Activated CD8-positive, alpha-beta memory T cell treated with anti-CD3 and anti-CD28 coated beads, Interleukin-2, amount 50 U/mL, for 4 hours (primary cell): ENCODE measurements at places on chromosomes 1 and 21.

GRCh38 chr1:182359645-182360044 lies 31.9 kb downstream of the GLUL start:
- DNase-seq = no peak

GRCh38 chr1:164765992-164766720 lies 207.2 kb downstream of the PBX1 start:
- DNase-seq = no peak

- no peak for DNase-seq
These were observed 3.4 kb downstream of the TAL1 start for GRCh38 chr1:47228644-47229030.

DNA sequence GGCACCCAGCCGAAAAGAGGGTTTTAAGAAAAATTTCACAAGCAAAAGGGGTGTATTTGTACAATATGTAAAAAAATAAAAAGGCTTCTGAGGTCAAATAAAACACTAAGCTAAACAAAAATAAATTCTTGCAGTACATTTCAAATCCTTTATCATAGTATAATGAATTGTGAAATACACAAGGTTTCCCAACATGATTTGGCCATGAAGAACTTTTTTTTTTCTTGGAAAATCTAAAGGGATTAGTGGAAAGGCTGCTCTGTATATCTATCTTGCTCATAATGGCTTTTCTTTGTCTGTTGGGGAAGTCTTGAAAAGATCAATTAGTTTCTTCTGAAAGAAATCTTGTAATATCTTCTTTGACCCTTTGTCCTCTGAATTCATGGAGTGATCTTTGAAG lies 593.4 kb downstream of the PLPP3 start:
- DNase-seq = no peak

GRCh38 chr21:26982767-26983166 lies 15.9 kb upstream of the ADAMTS5 start:
- DNase-seq = no peak

- no peak for DNase-seq
These were observed 37.6 kb upstream of the CLSTN1 start for GRCh38 chr1:9861360-9861759.

- no peak for DNase-seq
These were observed 695 bp upstream of the ALG14 start for GRCh38 chr1:95073446-95073845.

GRCh38 chr21:45138199-45139002 lies 64.0 kb downstream of the ADARB1 start:
- DNase-seq = peak; percentile 74

- DNase-seq = no peak
These were observed 71.4 kb upstream of the KCNJ6 start for GRCh38 chr21:37987668-37988067.

- no peak for DNase-seq
These were observed 43.1 kb upstream of the FOXO6 start for GRCh38 chr1:41318135-41318534.

DNA sequence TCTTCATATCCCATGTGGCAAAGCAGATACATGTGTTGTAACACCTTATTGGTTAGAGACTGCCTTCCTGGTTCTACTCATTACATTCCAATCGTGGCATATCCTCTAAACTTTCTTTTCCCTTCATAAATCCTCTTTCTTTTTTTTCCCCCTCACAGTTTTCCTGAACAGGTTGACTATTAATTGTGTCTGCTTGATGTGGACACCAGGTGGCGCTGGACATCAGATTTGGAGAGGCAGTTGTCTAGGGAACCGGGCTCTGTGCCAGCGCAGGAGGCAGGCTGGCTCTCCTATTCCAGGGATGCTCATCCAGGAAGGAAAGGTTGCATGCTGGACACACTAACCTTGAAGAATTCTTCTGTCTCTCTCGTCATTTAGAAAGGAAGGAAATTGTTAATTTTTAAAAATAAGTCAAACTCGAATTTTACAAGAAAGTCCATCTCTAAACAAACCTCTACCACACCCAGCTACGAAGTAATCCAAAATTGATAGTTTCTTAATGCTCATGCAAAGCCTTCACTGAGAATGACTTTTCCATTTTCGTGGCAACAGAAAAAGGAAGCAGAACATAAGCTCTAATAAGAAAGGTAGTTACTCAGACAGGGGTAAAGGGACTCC lies 59.4 kb upstream of the ASB17 start:
- DNase-seq = peak; percentile 72

- no peak for DNase-seq
These were observed 9.8 kb upstream of the IFNAR2 start for GRCh38 chr21:33219954-33220353.

GRCh38 chr1:230312676-230313075 lies 113.5 kb downstream of the PGBD5 start:
- no peak for DNase-seq

- DNase-seq = no peak
These were observed 59.6 kb upstream of the HOOK1 start for GRCh38 chr1:59755069-59755685.

DNA sequence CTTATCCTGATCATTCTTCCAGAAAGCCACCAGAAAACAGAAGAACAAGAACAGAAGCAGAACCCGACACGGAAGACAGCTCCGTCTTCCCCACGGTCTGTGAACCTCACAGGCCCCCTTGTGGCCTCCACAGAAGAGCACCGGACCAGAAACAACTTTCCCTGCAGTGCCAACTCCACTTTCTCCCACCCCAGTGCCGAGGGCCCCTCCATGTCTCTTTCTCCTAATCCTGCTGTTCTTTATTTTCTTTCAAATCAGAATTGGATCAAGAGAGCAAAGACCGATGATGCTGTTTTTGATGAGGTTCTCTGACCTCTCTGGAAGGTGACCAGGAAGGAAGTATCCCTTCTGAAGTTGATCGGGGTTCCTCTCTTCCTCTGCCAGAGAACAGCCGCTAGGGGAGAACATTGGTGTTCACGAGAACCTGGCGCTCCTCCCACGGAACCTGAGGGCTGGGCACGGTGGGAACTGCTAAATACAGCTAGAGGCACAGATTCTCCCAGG lies 58.9 kb upstream of the CTTNBP2NL start:
- no peak for DNase-seq

GRCh38 chr1:242043165-242043564 lies 44.3 kb upstream of the MAP1LC3C start:
- DNase-seq = no peak

- DNase-seq = no peak
These were observed 124.4 kb upstream of the NFIA start for GRCh38 chr1:60958001-60958400.

DNA sequence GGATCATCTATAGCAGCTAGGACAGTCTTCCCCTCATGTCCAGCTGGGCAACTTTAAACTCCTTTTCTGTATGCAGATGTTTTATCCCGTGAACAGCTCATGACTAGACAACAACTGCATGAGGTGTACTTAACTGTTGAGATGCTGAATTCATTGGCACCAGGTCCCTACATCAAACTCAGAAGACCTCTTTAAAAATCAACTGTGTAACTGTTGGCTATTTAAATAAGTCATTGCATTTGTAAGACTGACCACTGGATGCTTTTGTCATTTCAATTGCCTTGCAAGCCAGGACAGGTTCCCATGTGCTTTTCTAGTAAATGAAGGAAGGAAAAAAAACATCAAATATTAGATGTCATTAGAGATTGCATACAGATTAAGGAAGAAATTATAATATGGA lies 28.3 kb upstream of the GORAB start:
- DNase-seq = no peak

DNA sequence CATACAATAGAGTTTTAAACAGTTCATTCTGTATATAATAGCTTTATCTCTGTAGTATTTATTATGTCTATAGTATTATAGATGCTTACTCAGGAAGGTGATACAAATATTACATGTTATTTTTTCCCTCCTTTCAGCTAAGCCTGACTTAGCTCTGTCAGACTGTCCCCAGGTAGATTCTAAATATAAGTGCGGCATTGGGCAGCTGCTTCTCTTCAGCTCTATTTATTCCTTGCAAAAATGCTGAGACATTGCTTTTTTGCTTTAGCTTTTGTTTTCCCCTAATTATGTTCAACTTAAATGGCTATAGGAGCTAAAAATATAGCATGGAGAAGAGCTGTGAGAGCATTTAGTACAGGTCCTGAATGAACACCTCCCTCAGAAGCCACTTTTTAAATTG lies 203.2 kb upstream of the BEND5 start:
- DNase-seq = no peak

DNA sequence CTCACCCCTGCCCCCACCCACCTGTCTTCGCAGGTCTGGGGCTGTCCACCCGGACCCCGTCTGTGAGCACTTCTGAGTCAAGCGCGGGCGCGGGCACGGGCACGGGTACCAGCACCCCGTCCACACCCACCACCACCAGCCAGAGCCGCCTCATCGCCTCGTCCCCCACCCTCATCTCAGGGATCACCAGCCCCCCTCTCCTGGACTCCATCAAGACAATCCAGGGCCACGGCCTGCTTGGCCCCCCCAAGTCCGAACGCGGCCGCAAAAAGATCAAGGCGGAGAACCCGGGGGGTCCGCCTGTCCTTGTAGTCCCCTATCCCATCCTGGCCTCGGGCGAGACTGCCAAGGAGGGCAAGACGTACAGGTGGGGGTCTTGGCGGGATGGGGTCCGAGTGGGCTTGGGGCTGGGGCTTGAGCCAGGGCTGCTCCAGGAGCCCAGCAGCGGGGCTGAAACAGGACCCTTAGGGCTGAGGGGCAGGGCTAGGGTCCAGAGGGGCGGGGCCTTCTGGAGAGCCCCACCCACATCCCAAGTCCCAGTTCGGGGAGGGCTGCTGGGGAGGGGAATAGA lies 23.9 kb downstream of the ZNF362 start:
- DNase-seq = no peak

- DNase-seq = no peak
These were observed 12.9 kb downstream of the TRABD2B start for GRCh38 chr1:47984175-47984789.

DNA sequence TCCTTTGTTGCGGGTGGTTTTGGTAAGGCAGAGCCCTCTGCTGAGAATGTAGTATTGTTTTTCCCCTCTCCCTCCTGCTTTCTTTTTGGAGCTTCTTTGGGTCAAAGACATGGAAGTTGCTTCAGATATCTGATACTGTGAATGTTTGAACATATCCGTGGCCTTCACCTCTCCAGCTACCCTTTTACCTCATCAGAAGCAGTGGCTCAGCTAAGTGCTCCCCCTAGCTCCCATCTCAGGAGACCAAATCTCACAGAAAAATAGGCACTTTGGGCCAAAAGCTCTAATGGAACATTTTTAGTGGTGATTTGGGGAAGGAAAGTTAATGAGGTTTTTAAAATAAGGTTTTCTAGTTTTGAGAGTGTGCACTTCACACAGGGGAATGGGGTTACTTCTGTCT lies 6.3 kb downstream of the TMEM200B start:
- DNase-seq = no peak

DNA sequence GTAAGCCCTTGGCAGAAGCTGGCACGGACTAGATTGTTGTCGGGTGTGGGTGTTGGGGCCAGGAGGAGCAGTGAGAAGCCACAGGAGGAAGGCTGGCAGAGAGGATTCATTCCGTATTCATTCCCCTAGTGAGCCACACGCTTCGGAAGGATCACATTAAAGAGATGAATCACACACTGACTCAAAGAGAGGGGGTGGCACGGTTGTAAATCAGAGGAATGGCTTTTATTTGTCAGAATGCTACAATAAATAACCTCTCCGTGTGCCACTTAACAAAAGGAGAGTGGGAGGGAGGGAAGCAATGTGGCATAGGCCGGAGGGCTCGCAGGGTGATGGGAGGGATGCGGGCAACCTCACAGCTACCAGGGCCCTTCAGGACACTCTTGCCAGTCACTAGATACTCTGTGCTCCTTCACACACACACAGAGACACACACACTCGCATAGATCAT lies 135.5 kb downstream of the HIVEP3 start:
- no peak for DNase-seq

GRCh38 chr1:1181938-1182410 lies 8.3 kb downstream of the TTLL10 start:
- no peak for DNase-seq

DNA sequence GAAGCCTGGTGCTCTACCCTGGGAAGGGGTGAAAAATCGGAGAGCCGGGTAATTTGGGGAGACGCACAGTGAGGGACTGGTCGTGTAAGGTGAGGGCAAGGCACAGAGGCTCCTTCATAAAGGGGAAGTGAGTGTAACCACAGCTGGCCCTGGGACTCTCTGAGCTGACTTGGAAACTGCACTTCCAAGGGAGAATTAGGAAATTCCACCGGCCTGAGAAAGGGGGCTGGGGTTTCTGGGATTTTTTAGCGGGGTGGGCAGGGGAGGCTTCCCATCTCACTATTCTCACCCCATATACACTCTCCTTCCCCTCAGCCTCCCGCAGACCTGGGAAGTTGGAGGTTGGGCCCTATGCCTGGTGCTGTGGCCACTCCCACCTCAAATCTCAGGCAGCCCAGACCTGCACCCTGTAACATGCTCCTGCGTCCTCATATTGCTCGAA lies 88.3 kb upstream of the IPO9 start:
- DNase-seq = no peak

DNA sequence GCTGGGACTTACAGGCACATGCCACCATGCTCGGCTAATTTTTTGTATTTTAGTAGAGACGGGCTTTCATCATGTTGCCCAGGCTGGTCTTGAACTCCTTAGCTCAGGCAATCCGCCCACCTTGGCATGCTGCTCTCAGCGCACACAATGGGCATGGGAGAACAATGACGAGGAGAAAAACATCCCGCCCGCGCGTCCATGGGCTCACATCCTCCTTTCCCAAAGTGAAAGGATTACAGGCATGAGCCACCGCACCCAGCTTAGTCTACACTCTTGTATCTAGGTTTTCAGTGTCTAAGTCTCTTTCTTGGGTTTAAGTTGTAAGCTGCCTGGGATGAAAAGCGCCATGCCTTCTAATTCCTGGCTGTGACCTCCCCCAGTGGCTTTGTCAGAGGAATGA lies 37.9 kb downstream of the CDK18 start:
- DNase-seq = no peak

DNA sequence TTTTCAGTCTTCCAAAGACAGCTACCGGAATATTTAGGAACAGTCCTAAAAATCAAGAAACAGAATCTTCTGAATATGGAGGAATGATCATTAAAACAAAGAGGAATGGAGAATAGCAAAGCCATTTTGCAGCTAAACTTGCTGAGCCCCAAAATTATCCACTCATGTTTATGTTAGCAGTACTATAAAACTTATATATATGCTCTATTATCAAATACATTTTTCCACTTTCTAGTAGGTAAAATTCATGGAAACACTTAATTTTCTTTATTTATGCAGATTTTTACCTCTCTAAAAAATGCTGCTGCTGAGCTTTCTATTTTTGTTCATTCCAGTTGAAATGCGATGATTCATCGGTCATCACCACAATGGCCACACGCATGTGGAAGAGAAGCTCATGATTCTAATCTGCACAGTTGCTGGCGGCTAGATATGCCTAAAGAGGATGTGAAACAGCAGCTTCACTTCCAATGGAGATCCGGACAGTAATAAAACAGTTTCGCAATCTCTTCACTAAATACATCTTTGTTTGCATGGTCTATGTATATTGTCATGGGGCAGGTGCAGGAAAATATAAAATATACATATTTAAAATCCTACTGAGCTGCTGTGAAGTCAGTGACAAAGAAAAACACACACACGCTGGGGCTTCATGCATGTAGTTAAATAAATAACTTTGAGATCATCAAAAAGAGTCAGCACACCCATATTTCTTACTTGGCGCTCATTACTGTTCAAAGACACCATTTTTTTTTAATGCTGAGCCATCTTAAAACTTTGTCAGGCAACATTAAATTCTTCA lies 292.2 kb downstream of the SMYD3 start:
- DNase-seq = no peak
